KBM-7 (cell line): ENCODE measurements at places on chromosomes 13 and 19.

DNA sequence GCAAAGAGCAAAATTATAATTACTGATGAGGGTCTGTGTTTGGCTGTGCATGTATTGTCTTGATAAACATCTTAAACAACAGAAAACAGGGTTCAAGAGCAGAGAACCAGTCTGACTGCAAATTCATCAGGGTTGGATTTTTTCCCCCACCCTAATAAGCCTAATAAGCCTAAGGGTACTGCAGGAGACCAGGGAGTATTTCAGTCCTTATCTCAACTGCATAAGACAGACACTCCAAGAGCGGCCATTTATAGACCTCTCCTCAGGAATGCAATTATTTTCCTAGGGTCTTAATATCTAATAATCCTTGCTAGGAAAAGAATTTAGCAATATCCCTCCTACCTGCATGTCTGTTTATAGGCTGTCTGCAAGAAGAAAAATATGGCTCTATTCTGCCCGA lies 2011.5 kb upstream of the PCDH20 start:
- DNase-seq, result no peak

- DNase-seq, result peak; percentile 63
Observed at GRCh38 chr19:4576016-4576933, 16.8 kb upstream of the SEMA6B start.

DNA sequence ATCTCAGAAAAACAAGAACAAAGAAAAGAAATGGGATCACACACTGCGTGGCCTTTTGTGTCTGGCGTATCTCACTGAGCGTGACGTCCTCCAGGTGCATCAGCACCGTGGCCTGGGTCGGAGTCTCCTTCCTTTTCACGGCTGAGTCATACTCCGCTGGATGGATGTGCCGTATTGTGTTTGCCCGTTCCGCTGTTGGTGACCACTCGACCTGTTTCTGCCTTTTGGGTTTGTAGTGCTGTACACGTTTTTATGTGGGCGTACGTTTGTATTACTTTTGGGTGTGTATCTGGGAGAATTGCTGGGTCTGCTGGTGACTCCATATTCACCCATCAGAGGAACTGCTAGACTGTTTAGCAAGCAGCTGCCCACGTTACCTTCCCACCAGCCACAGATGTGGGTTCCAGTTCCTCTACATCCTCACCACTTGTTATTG lies 11.4 kb downstream of the ARID3A start:
- no peak for DNase-seq

DNA sequence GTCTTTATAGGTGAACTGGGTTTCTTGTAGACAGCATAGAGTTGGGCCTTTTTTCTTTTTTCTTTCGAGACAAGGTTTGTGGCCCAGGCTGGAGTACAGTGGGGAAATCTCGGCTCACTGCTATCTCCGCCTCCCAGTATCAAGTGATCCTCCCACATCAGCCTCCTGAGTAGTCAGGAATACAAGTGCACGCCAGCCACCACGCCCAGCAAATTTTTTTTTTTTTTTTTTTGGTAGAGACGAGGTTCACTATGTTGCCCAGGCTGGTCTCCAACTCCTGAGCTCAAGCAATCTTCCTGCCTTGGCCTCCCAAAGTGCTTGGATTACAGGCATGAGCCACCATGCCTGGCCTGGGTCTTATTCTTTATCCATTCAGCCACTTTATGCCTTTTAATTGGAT lies 5.1 kb upstream of the CALM3 start:
- DNase-seq, result no peak

GRCh38 chr13:20118268-20119140 lies 42.3 kb downstream of the GJA3 start:
- no peak for DNase-seq

- no peak for DNase-seq
Observed at GRCh38 chr19:23770672-23771250, 12.1 kb upstream of the ZNF681 start.

DNA sequence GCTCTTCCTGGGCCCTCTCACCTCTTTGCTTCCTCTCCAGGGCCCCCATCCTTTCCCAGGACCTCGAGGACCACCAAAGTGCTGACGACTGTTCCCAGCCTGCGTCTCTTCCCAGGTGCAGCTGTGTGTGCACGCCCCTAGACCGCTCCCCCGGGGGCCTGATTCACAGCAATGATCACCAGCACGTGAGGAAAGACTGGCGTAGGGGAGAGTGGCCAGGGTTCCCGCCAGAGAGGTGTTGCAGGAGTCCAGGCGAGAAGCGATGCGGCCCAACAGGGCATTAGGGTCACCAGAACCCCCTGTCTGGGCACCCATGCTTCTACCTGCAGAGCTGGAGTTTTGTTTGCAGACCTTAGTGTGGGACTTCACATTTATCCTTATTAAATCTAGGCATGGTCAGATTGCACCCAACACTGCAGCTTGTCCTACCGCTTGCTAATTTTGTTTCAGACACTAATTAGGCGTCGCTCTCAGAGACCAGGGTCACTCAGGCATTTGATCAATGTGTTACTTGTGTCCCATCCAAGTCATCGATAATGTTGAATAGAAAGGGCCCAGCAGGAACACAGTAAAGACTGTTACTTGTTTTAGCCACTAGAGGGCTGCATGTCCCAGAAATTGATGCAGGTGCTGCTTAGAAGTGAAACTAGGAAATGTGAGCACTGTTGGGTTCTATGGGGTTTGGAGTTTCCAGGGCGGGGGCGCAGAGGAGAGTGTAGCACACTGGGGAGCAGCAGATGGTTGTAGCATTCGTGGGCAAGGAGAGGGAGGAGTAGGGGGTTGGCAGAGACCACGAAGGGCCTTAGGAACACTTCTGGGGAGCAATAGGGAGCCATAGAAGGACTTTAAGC lies 53.2 kb downstream of the CDADC1 start:
- DNase-seq, result peak; percentile 80

GRCh38 chr13:110824702-110825300 lies 90.1 kb downstream of the ANKRD10 start:
- no peak for DNase-seq

- no peak for DNase-seq
Observed at GRCh38 chr13:24127116-24127631, 33.3 kb upstream of the SPATA13 start.

DNA sequence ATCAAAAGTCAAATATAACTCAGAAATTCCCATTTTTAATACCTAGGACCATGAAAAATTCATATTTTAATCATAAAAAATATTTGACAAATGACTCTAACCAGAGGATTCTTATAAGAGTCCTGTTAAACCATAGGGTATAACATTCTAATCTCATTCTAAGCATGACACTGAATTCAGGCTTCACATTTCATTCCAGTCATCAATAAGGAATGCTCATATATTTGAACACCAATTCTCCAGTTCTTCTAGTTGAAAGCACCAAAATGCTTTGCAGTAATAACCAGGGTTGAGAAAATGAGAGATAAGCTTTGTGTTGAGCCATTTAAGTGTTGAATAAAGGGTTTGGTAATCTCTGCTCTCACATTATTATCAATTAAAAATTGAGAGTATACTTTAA lies 147.5 kb downstream of the VWA8 start:
- no peak for DNase-seq

GRCh38 chr19:7905859-7906258 lies 2.2 kb downstream of the MAP2K7 start:
- no peak for DNase-seq

DNA sequence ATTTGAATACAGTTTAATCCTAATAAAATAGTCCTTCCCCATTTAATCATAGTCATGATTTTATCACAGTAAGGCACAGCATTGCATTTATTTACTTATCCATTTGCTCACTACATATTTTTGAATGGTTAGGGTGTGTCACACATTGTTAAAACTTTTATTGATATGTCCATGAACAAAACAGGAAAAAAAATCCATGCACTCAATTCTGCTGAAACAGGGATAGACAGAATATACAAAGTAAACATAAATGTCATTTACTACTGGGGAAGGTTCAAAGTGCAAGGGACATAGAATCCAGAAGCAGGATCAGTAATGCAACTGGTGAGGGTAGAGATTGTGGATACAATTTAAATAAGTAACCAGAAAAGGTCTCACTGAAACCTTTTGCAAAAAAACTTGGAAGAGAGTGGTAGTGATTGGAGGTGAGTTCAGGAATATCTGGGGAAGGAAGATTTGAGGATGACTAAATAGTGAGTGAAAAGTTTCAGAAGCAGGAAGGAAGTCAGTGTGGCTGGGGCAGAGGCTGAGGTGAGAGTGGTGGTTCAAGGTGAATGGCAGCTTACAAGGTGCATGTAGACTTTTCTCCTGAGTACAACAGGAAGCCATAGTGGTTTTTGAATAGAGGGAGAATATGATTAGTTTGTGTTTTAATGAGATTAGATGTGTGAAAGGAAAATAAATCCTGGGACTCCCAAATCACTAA lies 387.2 kb upstream of the ATXN8OS start:
- no peak for DNase-seq

- peak; percentile 50 for DNase-seq
Observed at GRCh38 chr13:25292301-25292700, 5.0 kb upstream of the MTMR6 start.

GRCh38 chr19:54154603-54155345 lies 4.7 kb downstream of the LENG1 start:
- DNase-seq, result no peak

DNA sequence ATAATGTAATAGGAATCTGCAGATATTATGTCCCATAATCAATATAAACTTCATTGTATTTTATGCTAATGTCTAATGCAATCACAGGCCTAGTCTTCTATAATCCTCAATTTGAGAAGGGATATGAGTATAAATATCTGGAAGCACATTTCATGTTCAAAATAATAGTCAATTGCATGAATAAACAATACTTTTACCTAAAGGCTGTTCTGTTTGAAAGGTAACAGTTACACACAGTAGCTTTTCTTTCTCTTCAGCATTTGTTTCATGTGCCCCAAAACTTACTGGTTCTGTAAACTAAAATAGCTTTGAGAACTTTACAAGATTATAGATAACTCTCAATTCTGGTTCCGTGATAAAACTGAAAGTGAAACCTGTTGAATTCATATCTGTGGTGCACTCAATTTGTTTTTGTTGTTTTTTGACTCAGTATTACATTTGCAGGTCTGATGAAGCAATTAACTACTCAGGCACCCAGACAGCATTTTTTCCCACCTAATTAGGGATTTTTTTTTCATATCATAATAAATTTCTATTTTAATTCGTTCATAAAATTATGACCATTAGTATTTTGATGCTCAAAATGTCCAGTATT lies 1193.8 kb downstream of the SLITRK1 start:
- peak; percentile 13 for DNase-seq

DNA sequence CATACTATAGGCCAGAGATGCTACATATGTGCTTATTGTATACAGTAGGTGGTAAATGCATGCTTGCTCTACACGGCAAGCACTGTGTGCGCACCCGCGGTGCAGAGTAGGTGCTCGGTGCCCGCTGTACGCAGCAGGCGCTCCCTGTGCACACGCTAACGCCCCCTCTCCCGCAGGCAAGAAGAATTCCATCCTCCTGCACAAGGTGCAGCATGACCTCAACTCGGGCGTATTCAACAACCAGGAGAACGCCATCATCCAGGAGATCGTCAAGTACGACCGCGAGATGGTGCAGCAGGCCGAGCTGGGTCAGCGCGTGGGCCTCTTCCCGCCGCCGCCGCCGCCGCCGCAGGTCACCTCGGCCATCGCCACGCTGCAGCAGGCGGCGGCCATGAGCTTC lies 17.7 kb downstream of the POLRMT start:
- DNase-seq, result no peak

DNA sequence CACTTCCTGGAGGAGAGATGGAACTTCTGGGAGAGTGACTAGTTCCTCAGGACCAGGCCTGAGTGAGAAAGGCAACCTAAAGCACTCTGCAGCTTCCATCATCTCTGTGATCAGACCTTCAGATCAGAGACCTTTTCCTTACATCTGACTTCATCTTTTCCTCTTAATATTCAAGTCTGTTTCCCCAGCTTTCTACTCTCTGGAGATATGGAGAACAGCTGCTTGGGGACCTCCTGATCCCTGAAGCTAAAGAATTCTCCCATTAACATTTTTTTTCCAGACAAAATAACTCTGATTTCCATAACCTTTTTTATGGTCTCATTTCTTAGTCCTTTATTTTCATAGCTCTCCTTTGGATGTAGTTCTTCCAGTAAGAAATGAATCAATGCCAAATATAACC lies 133.4 kb upstream of the FNDC3A start:
- no peak for DNase-seq

GRCh38 chr13:112849500-112849899 lies 119.5 kb upstream of the MCF2L start:
- no peak for DNase-seq

GRCh38 chr13:44470638-44471562 lies 97.3 kb downstream of the SERP2 start:
- peak; percentile 40 for DNase-seq

- DNase-seq, result no peak
Observed at GRCh38 chr13:48563626-48564025, 30.7 kb upstream of the RCBTB2 start.

GRCh38 chr13:23959231-23959862 lies 62.0 kb upstream of the C1QTNF9B start:
- DNase-seq, result no peak

DNA sequence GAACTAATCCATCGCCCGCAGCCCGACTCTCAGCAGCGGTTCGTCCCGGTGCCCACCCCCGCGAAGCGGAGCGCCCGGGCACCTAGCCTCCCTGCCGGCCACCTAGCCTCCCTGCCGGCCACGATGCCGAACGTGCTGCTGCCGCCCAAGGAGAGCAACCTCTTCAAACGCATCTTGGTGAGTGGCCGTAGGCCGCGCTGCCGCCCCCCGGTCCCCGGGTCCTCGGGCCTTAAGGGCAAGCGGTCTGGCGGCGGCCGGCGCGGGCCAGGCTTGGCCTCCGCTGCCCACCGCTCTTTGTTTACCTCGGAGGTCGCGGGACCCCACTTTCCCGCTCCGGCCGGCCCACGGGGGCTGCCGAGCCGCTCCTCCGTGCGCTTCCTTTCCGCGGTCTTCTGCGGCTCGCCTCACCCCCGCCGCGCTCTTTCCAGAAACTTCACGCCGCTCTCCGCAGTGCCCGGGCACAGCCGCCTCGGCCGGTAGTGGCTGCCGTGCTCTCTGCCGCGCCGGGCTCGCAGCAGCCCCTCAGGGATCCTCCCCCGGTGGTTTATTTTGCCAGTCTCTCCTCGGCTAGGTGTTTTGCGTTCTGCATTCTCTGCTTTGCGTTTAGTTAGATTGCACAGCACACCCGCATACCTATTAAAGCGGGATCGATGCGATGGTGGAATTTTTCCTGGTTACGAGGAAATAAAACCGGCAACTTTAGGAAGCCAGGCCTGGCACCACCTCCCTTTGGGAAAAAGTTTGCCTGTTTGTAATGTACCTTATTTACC lies 524 bp downstream of the NAA16 start:
- DNase-seq, result peak; percentile 51

- DNase-seq, result no peak
Observed at GRCh38 chr13:112003941-112004340, 63.0 kb upstream of the SOX1 start.

DNA sequence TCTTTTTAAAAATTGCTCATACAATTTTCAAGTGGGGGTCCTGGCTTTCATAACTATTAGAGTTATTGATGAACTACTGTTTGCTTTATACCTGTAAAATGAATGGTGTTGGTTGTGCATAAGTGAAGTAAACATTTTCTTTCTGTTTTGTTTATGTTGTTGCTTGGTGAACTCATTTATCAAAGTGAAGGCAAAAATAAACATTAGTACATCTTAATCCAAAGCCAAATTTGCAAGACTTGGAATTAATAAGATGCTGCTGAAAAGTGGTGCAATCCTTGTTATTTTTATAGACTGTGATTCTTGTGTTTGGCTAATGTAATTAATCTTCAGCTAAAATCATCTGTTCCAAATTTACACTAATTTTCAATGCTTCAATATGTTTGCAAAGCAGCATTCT lies 24.4 kb upstream of the DCT start:
- no peak for DNase-seq
